ENCODE measurements at places on chromosomes 7 and 10. TPM values are rescaled to one million over a fixed set of nuclear protein-coding genes. Genes with fewer than 3 reads are reported as not detected.

- DNase-seq: no peak
These were observed 174.1 kb downstream of the KCNMA1 start for GRCh38 chr10:77463499-77463898.

- no peak for DNase-seq
These were observed 101.9 kb downstream of the GRID1 start for GRCh38 chr10:86264481-86265231.

GRCh38 chr10:31124852-31125251 is 93.2 kb upstream of the ZNF438 start:
- DNase-seq: no peak

DNA sequence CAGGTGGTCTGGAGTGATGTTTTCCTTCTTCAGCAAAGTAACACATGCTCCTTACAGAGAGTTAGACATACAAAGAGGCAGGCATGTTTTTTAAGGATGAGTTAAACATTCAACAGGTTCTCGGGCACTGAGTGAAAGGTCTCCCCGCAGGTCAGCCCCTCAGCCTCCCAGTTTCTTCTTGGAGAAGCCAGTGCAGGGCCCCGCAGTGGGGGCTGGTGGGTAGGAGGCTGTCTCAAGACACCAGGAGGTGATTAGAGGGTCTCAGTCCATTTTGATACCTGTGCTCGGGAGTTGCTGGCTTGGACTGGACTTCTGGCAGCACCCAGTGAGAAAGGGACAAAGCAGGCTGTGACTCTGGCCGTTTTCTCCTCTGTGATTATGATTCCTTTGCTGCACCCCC is 78.6 kb upstream of the ZNF479 start:
- no peak for DNase-seq

GRCh38 chr10:31320550-31321211 is 1.7 kb downstream of the ZEB1 start:
- no peak for DNase-seq

DNA sequence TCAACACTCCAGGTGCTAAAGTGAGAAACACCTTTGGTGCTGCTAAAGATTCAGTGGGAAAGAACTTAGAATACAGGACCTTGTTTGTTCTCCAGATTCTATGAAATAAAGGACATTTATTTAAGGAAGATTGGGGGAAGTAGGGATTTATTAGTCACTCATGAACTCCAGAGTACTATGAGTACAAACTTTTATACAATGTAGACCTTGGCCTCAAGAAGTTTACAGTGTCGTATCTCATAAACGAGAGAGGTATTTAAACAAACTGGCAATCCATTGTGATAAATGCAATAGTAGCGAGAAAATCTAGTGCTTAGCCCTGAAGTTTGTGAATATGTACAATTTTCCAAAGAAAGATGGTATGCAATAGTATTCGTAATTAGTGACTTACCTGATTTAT is 59.1 kb downstream of the TES start:
- DNase-seq: no peak

GRCh38 chr10:86872757-86873156 is 84.7 kb downstream of the MMRN2 start:
- DNase-seq: peak; percentile 69

DNA sequence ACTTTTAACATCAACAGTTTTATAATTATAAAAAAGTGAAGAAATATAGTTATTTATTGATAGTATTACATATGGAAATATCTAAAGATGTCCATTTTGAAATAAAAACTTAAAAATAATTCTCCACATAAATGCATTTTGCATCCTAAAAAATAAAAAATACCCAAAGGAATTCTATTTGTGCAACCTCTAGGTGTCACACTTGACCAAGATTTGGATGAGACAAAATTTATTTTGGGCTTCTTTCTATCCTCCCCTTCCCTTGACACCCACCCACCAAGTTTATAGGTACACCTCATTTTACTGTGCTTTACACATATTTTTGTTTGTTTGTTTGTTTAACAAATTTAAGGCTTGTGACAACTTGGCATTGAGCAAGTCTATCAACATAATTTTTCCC is 3.3 kb upstream of the THSD7A start:
- DNase-seq: no peak

GRCh38 chr10:130740915-130741750 is 570.4 kb downstream of the TCERG1L start:
- no peak for DNase-seq

GRCh38 chr7:1026721-1027161 is 17.6 kb upstream of the GPR146 start:
- DNase-seq: no peak

DNA sequence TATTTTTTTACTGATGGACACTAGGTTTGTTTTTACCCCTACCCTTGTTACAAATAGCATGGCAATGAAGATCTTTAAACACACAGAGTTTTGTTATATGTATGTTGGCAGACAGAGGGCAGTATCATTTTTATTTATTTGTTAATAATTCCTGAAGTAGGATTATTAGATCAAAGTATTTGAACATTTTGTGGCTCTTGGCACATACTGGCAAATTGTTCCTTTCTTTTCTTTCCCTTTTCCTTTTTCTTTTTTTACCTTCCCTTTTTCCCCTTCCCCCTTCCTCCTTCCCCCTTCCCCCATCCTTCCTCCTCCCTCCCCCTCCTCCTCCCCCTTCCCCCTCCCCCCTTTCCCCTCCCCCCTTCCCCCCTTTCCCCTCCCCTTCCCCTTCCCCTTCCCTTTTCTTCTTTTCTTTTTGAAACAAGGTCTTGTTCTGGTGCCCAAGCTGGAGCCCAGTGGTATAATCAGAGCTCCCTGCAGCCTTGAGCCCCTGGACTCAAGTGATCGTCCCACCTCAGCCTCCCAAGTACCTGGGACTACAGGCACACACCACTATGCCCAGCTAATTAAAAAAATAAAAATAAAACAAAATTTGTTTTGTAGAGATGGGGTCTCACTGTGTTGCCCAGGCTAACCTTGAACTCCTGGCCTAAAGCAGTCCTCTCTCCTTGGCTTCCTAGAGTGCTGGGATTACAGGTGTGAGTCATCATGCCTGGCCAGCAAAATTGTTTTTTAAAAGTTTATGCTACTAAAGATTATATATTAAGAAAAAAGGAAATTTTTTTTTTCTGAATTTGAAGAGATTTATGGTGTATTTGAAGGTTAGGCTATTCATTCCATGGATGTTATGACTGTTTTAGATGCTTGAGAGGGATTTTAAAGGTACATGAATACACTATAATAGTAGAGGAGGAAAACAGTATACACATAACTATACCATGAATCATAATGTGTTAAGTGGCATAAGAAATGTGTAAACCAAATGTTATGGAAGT is 39.3 kb downstream of the SEPTIN7 start:
- no peak for DNase-seq

- no peak for DNase-seq
These were observed 56.2 kb downstream of the GLI3 start for GRCh38 chr7:42180806-42181205.

DNA sequence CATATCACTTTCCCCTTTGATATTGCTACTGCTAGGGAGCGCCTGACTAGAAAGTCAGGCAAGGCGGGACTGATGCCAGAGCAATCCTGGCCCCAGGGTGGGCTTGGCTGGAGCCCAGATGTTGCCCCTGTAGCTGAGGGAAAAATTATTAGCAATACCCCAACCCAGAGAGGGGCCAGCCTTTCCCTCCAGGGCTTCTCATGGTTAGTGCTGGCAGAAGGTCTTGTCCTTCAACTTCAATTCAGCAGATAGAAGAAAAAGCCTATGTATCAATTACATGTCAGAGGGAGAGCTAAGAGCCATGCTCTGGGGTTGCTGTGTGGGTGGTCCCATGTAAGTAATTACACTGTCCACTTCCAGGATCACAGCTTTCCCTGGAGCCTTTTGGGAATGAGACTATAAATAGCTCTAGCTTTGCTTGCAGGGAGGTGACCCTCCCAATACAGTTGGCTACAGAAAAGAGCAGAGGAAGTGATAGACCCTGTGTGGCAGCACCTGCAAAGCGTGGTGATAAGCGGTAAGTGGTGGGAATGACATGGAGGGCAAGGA is 579.1 kb downstream of the CCSER2 start:
- DNase-seq: no peak

- no peak for DNase-seq
These were observed at the start of gene EN2 for GRCh38 chr7:155458111-155458877. TSS of gene EN2 (plus strand) at chr7:155458129. CDS start at chr7:155458378, 249 bp downstream.

GRCh38 chr7:146956321-146956720 is 839.7 kb downstream of the CNTNAP2 start:
- no peak for DNase-seq

GRCh38 chr7:89477991-89478390 is 676.3 kb upstream of the STEAP1 start:
- DNase-seq: no peak

- DNase-seq: no peak
These were observed 116.3 kb downstream of the CUX1 start for GRCh38 chr7:101933688-101934121.

DNA sequence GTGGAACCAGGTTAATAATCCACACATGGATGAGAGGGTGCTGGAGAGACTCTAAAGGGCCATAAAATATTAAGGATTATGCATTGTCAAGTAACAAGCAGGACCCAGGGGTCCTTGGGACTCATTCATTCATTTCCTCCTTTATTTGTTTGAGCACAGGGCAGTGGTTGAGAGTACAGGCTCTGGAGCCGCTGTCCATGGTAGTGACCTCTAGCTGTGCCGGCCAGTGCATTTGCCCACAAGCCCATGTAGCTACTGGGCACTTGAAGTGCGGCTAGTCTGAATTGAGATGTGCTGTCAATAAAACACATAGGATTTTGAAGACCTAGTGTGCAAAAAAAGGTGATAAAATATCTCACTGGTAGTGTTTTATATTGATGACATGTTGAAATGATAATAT is 137.6 kb downstream of the C10orf105 start:
- DNase-seq: no peak

GRCh38 chr10:65367706-65368105 is 1558.1 kb upstream of the LRRTM3 start:
- no peak for DNase-seq

GRCh38 chr7:68892236-68892635 is 706.0 kb upstream of the AUTS2 start:
- no peak for DNase-seq

Gene PLCE1
- total RNA-seq: 0.19 TPM

Gene SCIN
- total RNA-seq: 0.58 TPM

Gene PTPN20
- 0.39 TPM for total RNA-seq

Gene IFT22
- 27.5 TPM for total RNA-seq

Gene AKR1D1
- total RNA-seq: not detected

Gene AASS
- 15.2 TPM for total RNA-seq

Gene PARP12
- 53.9 TPM for total RNA-seq

Gene CALML5
- total RNA-seq: not detected

Gene CCL24
- total RNA-seq: not detected

Gene TMEM254
- 8.6 TPM for total RNA-seq

Gene SPDYE6
- not detected for total RNA-seq

Gene PRPS1L1
- total RNA-seq: not detected

Measured in glomerular endothelial cell (primary cell).